ENCODE measurements at places on chromosomes 13 and 19.

DNA sequence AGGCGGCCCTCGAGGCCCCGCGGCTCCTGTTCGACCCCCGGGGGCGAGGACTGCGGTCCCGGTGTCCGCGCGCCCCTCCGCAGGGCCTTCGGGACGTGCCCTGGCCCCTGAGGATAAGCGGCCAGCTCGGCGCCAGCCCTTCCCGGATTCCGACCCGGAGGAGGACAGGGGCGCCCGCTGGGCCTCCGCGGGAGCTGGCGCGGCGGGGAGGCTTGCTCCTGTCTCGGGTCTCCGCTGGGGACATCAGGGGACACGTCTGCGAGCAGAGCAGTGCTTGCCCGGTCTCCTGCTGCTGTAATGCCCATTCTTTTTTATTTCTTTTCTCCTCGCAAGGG is 829 bp downstream of the B3GLCT start:
- DNase-seq: peak; percentile 29

- DNase-seq: no peak
Observed at GRCh38 chr13:20441879-20442278, 83.8 kb downstream of the CRYL1 start.

GRCh38 chr19:1258707-1259205 is 10.4 kb downstream of the MIDN start:
- DNase-seq: no peak

GRCh38 chr13:38954291-38954690 is 36.3 kb downstream of the STOML3 start:
- DNase-seq: no peak

DNA sequence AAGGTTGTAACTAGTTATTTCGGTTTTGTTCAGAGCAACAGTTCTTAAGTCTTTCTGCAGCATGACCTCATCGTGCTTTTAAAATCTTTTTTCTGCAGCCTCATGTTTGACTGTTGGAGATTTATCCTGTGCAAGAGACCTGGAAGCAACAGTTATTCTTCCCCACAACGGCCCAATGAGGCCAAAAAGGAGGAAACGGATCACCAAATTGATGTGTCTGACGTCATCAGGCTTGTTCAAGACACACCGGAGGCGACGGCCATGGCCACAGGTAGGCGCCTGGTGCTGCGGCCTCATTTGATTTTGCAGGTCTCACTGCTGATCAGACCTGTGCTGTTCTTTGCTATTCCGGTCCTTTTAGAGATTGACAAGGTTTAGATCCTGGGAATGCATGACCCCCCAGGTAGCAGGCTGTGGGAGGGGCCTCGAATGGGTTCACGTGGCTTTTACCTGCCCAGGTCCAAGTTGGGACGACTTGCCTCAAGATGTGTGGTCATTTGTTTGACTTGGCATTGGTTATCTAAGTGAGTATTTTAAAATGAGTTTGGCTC is 66.8 kb upstream of the MCF2L start:
- DNase-seq: no peak

GRCh38 chr13:75764251-75764925 is 128.3 kb downstream of the LMO7 start:
- no peak for DNase-seq

DNA sequence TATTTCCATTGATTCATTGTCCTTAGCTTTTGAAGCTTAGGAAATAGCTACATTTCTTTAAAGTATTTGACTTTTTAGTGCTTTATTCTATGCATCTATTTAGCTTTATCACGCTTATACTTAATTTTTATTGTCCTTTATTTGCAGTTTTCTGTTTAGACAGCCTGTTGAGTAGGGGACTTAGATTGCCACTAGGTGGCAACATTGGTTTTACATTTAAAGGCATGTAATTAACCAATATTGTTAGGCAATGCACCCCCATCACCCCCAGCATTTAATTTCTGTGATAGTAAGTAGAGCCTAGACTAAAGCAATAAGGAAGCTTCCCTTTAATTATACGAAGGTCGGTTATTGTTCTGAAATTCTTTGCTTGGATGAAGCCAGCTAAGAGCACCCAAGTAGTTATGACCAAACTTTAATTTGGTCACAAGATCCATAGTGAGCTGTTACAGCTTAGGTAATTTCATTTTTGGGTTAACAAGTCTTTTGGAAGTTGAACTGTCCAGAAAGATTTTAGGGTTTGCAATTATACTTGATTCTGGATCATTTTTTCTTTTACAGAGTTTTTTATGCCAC is 36.5 kb downstream of the B3GLCT start:
- DNase-seq: peak; percentile 69

DNA sequence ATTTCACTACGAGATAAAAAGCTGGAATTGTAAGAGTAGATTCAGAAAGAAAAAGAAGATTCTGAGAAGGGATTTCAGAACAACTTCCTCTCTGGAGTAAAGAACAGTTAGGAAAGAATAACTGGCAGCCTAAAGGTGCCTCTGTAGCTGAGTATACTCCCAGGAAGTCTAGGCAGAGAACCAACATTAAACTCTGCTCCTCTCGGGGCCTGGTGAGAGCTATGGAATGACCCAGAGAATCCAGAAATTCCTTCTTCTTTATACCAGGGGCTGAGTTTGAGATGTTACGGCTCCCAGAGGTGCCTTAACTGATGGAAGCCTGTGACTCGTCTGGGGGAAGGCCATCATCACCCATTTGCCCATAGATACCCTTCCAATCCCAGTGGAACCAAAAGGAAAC is 39.1 kb downstream of the FAM216B start:
- DNase-seq: no peak

Data from AG10803 (cell line).